Stimulated activated naive CD4-positive, alpha-beta T cell treated with Interleukin-2 at 50 U/mL for 16 hours (primary cell): ENCODE measurements at places on chromosomes 2 and 18.

DNA sequence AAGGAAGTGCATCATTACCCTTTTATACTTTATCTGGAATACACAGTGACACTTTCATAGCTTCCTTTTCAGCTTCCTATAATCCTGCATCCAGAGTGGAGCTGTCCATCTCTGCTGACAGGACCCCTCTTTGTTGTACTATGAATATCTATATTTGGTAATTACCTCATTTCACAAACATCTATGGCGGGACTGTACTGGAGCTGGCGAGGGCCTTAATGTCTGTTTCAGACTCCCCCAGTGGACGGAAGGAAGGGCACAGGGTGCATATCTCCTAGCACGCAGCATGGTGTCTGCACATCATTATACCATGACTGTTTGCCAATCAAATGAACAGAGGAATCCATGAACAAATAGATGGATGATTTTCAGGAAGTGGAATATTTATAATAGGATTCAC is 142.3 kb downstream of the SOX11 start:
- no peak for DNase-seq

DNA sequence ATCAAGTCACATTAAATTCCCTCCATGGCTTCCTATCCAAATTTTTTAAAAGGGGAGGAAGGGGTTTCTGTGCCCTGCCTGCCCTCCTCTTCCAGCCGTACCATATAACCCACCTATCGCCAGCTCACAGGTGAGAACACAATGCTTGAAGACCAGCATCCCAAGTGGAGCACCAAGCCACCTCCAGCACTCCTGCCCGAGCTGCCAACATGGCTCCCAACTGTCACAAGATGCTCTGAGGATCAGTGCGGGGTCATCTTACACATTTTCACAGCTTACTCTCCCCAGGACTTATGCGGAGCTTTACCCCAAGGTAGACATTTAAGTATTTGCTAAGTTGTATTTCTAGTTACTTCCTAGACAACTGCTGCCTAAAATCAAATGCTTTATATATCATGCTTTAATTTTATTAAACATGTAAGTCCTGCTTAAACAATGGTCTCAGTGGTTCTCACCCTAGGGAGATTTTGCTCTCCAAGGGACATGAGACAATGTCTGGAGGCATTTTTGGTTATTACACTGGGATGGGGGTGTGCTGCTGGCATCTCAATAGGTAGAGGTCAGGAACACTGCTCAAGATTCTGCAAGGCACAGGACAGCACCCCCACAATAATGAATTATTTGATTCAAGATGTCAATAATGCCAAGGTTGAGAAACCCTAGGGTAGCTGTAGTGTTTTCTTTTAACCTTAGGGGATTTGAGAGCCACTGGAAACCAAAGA is 45.8 kb downstream of the SF3B1 start:
- no peak for DNase-seq

DNA sequence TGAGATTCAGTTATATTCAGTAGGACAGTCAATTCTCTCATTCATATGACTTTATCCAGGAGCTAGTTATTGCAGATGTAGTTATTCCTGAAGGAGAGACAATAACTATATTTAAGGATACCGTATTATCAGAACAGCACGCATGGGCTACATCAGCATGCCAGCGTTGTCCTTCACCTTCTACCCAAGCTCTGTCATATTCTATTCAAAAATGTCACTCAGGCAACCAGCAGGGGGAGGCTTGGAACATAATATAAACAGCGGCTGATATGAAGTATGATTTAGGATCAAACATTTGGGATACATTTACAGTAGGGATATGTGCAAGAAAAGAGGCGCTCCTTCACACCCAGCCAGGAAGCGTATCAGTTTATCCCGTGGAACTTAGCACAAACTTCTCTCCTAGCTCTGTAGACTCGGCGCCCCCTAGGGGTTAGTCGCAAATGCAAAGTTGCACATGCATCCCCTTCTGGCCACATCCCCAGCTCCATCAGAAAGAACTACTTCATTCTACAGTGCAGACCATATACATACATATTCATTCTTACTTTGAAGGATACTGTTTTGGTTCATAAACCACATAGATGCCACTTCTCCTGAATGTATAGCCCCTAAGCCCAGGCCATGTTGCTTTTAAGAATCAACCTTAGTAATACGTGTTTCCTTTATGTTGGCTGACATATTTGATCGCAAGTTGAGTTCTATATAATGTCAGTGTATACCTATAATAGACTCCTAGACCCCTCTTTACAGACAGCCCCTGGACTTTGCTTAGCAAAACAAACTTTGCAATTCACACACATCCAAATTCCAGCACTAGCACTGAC is 759.4 kb downstream of the ADCYAP1 start:
- DNase-seq, result no peak

GRCh38 chr2:166627893-166628292 is 133.8 kb upstream of the SCN7A start:
- DNase-seq, result no peak

DNA sequence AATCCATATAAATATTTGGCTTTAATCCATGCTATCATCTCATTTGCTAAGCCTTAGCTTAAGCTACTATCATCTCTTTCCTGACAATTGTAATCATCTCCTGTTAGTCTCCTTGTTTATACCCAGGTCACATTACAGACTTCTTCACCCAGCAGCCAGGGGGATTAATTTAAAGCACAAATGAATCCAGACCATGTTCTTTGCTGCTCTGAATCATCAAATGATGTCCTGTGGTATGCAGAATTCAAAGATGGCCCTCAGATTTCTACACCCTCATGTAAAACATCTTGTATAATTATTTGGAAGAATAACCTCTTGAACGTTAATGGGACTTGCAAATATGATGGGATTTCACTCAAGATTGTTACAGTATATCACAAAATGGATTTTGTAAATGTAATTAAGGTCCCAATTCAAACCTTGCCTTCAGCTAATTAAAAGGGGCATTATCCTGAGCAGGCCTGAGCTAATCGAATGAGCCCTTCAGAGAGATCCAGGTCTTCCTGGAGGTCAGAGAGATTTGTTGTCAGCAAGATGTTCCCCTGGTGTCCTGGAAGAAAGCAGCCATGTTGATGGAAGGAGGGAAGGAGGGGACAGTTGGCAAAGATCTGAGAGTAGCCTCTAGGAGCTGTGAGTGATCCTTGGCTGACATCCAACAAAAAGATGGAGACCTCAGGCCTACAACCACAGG is 241.1 kb upstream of the MMADHC start:
- no peak for DNase-seq

DNA sequence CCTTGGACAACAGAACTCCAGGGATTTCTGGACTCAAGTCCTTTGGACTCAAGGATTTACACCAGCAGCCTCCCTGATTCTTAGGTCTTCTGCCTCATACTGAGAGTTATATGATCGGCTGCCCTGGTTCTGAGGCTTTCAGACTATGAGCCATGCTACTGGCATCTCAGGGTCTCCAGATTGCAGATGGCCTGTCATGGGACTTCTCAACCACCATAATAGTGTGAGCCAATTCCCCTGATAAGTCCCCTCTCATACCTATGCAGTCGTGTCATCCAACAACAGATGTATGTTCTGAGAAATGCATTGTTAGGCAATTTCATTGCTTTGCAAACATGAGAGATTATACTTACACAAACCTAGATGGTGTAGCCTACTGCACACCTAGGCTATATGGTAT is 61.4 kb upstream of the MSTN start:
- no peak for DNase-seq

GRCh38 chr2:58428096-58429013 is 187.2 kb upstream of the FANCL start:
- DNase-seq, result no peak

DNA sequence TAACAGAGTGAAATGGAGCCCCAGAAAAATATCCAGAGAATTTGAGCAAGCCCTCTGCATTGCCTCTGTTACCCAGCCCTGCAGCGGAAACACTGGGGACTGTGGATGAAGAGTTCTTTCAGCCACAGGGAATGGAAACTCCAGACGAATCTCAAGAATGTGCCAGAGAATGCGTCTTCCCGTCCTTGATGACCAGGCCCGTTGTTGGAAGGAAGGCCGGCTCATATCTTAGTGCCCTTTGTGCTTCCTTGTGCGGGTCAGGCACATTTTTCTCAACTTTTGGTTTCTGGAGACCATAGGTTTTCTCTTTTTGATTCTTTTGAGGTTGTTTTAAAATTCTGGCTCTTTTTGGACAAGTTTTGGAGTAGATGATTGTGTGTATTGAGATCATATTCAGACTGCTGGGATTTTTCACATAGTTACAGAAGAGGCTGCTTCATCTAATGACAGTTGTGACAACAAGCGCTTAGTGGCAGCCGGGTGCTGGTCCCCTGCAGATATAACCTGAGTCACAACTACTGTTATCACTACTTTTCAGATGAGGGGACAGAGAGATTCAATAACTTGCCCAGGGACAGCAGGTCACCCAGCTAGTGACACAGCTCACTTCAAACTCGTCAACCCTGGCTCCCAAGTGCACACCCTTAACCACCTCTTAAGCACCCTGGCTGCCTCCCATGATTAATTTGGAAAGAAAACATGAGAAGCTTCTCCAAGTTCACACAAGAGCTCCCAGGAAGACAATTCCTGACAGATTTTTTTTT is 15.7 kb downstream of the MAL start:
- DNase-seq, result no peak

DNA sequence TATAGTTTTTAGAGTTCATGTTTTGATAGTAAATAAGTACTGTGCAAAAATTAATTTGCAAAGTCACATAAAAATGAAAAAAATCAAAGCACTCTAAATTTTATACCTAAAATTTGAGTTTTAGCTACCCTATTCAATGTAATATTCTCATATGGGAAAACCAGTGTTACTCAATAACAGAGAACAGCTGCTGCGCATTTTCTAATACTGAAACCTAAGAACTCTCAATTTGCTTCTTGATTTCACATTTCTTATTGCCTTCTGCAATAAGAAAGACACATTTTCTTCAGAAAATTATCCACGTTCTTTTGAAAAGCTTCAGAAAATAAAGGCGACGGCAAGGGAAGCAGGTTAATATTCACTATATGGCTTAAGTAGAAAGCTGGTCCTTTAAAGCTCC is 199.1 kb upstream of the CCDC150 start:
- no peak for DNase-seq

DNA sequence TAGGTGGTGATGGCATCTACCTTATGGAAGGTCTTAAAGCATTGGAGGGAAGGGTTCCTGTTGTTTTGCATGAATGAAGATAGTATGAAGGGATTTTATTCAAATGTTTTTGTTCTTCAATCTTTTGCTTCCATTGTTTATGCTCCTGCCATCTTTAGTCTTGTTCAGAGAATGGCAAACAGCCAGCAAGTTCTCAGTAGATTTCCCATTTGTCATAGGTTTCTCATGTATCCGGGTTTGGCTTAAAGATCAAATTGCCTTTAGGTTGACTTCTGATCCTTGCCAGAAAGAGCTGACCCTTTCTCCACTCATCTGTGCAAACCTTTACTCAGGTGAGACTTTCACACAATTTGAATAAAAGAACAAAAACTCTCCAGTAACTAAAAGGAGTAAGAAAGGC is 44.2 kb upstream of the STAT4 start:
- no peak for DNase-seq

- DNase-seq, result peak; percentile 19
Observed at GRCh38 chr2:11866358-11867335, 120.2 kb downstream of the LPIN1 start.

DNA sequence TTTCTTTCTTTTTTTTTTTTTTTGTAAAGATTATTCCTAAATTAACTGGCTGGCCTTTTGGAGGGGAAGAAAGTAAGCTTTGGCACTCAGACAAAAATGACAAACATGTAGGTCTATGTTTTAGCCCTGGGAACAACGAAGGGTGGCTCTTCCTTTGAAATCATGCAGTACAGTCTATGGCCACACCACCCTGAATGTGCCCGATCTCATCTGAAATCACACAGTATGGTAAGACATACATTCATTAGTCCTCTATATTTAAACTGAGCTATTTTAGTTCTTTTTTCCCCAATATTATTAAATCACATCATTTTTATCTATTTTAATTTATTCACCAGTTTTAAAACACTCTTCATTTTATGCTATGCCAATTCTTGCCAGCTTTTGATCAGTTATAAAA is 48.2 kb downstream of the PLA2R1 start:
- no peak for DNase-seq

GRCh38 chr2:55003706-55004639 is 46.3 kb downstream of the RTN4 start:
- DNase-seq, result no peak

DNA sequence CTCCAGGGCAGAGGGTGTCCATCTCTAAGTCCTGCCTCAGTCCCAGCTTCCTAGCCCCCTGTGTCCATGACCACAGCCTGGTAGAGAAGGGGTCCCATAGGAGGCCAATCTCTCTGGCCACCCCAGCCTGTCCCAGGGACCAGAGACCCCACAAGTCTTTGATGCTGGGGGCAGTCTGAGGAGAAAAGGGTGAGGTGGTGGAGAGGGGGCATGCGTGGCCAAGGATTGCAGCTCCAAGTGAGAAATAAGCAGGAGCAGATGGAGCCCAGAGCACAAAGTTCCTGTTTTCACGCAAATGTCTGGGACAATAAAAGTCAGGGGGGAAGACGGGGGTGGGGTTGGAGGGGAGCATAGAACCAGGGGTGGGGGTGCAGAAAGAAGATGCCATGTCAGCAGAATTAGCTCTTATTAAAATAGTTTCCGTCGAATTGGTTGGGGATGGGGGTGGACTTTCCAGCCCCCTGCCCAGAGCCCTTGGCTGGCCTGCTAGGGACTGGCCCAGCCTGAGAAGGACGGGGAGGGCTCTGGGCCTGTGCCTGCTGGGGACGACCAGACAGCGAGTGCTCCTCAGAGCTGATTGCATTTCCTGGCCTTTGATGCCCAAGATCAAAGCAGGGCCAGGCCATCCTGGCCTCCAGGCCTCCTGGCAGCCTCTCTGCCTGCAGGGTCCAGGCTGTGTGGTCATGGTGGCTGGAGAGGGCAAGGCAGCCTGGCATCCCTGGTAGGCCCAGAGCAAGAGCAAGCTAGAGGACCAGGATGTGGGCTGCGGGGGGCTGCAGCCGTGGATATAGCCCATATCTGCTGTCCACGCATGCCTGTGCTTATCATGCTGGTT is 337.1 kb downstream of the DYSF start:
- no peak for DNase-seq

GRCh38 chr2:84939426-84940087 is 31.4 kb upstream of the KCMF1 start:
- peak; percentile 71 for DNase-seq

DNA sequence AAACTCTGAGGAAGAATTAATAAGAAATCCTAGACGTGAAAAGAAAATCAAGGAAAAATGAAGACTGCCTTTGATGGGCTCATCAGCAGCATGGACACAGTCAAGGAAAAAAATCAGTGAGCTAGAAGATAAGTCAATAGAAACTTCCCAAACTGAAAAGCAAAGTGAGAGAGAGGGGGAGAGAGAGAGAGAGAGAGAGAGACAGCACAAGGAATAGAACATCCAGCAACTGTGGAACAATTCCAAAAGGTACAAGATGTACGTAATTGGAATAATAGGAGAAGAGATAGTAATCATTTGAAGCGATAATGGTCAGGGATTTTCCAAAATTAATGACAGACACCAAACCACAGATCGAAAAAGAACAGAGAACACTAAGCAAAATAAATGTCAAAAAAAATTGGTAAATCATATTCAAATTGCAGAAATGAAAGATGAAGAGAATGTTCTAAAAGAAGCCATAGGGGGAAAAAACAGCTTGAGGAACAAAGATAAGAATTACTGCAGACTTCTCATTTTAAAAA is 54.5 kb downstream of the TBC1D8 start:
- DNase-seq, result no peak
